ENCODE measurements at places on chromosomes 4 and X.

DNA sequence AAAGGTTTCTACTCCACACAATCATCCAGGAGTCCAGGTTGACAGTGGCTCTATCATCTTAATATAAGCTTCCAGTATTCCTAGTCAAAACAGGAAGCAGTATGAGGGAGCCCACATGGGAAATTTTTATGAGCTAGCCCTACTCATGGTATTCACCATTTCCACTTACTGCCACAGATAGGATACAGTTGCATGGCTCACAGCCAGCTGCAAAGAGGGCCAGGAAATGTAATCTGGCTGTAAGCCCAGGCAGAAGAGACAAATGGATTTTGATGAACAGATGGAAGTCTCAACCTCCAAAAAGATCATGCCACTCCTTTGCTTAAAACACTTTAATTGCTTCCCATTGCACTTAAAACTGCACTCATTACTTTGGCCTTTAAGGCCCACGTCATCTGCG, 150.6 kb downstream of the ADAMTS3 start:
- DNase-seq, result no peak

DNA sequence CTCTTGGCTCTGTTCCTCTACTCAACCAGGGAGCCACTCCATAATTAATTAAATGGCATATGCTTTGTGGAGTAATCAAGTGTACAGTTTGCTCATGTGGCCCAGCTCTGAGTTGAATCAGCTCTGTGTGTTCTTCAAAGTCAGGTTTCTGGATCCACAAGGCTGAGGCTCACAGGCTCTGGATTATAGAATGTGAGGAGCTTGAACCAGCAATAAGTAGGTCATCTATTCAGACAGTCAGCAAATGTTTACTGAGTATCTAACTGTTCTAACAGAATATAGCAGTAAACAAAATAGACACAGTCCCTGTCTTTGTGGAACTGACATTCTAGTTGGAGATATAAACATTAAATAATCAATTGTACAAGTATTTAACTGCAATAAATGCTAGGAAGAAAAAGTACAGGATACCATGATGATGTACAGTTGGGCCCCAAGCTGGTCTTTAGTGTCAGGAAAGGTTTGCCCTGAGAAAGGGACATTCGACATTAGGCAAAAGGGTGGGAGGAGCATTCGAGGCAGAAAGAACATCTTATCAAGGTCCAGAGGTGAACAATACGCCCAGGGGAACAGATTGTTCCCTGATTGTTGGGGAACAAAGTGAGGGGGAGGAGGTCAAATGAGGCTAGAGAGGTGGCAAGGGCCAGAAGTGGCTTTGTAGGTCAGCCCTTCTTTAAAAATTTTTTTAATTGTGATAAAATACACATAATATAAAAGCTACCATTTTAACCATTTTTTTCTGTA, 20.5 kb upstream of the TSR2 start:
- DNase-seq, result no peak

GRCh38 chr4:70614184-70614555, 14.4 kb upstream of the ENAM start:
- DNase-seq, result no peak

GRCh38 chr4:67565284-67565683, 6.8 kb downstream of the STAP1 start:
- no peak for DNase-seq

DNA sequence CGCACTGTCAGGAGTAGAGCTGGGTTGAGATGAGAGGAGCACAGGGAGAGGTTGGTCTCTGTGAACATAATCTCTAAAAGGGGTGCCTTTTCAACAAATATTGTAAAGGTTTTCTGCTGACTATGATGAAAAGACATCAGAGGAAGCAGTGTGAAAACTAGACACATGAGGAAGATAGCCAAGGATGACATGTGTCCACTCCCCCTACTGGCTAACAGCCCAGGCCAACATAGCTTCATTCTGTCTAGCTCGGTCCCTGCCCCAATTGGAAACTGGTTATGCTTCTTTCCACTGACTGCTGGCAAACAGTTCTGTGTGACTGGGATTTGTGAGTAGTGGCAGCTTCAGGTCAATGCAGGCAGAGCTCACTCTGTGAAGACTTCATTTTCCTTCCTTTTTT, 115.4 kb upstream of the ESX1 start:
- DNase-seq, result no peak

DNA sequence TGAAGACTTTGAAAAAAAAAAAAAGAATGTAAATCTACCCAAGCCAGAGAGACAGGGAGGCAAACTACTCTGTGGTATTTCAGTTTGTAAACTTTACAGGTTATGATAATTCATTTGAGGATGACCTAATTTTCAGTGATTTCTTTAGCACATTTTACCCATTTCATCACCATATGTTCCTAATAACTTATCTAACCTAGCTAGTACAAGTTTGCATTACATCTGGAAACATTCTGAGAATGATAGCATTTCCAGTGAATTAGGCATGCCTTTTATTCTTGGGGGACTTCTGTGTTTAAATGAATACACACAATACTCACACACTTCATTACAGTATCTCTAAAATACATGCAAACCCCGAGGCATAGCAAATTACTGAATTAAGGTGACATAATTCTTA, 1055.5 kb downstream of the PCDH18 start:
- no peak for DNase-seq

GRCh38 chr4:183186813-183187212, 87.8 kb downstream of the WWC2 start:
- no peak for DNase-seq

DNA sequence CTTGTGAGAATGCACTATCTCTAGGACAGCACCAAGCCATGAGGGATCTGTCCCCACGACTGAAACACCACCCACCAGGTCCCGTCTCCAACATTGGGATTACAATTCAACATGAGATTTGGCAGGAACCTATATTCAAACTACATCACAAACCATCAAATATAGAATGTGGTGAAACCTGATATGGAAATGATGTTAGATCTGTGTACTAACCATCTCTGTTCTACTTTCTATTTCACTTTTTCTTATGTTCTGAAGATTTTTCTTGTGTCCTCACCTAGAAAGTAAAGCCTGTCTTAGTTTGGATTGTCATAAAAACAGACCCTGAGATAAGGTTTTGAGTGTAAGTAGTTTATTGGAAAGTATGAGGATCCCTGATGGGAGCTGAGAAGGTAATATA, 37.8 kb upstream of the TACR3 start:
- DNase-seq, result no peak

DNA sequence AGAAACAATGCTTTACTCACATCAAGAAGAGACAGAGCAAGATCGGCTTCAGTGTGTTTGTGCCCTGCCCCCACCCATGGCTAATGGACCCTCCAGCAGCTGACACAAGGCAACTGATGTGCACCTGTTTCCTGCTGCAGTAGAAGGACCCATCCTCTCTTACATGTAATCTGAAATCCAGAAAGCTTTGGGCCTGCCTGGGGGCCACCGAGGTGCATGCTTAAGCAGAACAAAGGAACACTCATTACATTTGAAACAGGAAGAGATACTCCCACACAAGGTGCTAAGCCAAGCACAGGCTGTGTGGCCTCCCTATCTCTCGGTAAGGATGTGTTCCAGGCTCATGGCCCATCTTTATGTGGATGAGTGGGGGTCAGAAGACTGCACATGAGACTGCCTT, 338.0 kb downstream of the SPOCK3 start:
- DNase-seq, result no peak

DNA sequence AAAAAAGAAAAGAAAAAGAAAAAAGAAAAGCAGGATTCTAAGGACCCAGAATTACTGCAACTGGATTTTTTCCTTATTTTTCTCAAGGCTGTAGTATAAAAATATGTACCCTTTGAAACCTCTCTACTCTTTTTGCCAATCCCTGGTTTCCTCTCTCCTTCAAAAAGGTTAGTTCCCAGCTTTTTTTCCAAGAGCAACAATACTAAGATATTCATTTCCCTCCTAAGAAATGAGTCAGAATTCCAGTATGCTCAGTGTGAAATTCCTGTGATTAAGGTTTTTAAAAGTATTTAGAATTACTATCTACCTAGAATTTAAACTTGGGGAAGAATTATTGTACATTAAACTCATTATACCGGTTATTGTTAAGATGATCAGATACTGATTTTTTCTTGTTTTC, 22.0 kb downstream of the SMIM14 start:
- DNase-seq, result no peak

Measured in activated T-cell treated with anti-CD3 and anti-CD28 coated beads for 48 hours (primary cell).